Uterus (tissue), 4 donors: ENCODE measurements at places on chromosomes 5 and 9. TPM values are rescaled to one million over a fixed set of nuclear protein-coding genes. Genes with fewer than 3 reads are reported as not detected.

Gene TMEM171
- total RNA-seq, result not detected

Gene LCN9
- total RNA-seq, result not detected

Gene FOXB2
- total RNA-seq, result not detected

Gene PRUNE2
- total RNA-seq, result 129 TPM

Gene FRMD3
- 2.6 TPM for total RNA-seq

Gene AIF1L
- 27.3 TPM for total RNA-seq

Gene SOHLH1
- total RNA-seq, result not detected

Gene PCDHGA12
- total RNA-seq, result 15.3 TPM

Gene DMGDH
- total RNA-seq, result not detected

Gene DCAF10
- 24.4 TPM for total RNA-seq

Gene MYORG
- under 0.01 TPM for total RNA-seq

Gene MPDZ
- total RNA-seq, result 83.0 TPM

DNA sequence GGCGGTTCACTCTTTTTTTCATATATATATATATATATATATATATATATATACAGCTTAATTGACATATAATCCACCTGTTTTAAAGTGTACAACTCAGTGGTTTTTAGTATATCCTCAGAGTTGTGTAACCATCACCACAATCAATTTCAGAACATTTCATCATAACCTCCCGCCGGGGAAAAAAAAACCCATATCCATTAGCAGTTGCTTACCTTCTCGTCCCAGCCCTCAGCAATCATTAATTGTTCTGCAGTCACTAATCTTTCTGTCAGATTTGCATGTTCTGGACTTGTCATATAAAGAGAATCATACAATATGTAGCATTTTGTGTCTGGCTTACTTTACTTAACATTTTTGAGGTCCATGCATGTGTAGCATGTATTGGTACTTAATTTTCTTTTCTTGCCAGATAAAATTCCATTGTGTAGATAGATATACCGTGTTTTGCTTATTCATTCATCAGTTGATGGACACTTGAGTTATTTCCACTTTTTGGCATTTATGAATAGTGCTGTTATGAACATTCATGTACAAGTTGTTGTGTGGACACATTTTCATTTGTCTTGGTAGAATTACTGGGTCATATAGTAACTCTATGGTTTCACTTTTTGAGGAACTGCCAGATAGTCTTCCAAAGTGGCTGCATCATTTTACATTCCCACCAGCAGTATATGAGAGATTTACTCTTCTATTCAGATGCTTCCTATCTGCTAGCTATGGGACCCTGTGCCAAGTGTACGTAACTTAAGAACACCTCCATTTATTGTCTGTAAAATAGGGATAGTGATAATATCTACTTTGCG is 3.5 kb upstream of the RNF145 start:
- DNase-seq, result no peak

DNA sequence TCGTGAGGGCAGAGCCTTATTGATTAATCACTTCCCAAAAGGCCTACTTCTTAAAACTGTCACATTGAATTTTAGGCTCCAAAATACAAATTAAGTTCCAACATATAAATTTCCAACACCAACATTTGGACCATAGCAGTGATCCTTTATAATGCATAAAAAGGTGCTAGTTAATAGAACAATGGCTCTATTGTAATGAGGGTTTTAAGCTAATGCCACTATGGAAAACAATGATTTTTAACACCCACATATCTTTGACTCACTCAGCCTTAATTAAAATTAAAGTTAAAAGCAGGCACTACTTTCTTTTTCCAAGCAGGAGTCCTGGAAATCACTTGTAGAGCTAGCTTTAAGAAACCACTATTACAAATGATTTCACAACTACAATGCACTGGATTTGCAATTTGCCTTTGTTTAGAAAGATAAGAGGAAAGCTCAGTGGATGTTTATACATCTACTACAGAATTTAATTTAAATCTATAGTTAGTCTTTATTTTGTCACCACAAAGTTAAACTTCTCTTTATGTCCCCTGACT is 41.8 kb downstream of the DPYSL3 start:
- DNase-seq, result no peak

- DNase-seq, result no peak
These were observed 23.3 kb downstream of the PITX1 start for GRCh38 chr5:135010502-135011354.

DNA sequence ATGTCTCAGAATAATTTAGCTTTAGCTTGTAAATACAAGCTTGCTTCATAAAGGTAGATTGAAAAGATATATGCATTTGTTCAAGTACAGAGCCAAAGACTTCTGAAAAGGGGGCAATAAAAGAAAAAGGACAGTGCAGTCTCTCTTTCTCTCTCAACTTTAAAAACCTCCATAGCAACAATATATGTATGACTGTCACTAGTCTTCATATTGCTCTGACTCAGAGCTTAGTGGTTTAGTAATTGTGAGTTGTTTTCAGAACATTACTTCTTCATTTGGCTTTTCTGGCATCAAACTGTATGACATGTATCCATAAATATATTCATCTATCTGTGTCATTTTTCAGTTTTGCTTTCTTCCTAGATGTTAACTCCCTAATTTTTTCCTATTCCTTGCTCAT is 194.6 kb upstream of the KIF2A start:
- DNase-seq, result no peak

DNA sequence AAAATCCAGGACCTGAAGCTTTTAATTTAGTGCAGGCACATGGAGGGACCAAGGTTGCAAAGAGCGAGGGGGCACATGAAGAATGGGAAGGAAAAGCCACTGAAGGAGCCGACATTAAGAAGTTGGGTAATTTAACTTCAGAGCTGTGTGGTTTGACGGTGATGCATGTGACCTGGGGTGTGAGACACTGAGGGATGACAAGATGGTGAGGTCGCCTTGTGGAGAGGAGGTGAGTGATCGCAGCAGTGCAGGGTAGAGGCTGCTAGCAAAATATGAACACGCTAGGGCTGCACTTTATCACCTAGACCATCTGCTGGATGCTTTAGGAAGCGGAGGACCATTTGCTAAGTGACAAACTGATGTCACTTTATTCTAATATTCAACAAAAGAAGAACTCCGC is 339.0 kb upstream of the KIF2A start:
- no peak for DNase-seq

DNA sequence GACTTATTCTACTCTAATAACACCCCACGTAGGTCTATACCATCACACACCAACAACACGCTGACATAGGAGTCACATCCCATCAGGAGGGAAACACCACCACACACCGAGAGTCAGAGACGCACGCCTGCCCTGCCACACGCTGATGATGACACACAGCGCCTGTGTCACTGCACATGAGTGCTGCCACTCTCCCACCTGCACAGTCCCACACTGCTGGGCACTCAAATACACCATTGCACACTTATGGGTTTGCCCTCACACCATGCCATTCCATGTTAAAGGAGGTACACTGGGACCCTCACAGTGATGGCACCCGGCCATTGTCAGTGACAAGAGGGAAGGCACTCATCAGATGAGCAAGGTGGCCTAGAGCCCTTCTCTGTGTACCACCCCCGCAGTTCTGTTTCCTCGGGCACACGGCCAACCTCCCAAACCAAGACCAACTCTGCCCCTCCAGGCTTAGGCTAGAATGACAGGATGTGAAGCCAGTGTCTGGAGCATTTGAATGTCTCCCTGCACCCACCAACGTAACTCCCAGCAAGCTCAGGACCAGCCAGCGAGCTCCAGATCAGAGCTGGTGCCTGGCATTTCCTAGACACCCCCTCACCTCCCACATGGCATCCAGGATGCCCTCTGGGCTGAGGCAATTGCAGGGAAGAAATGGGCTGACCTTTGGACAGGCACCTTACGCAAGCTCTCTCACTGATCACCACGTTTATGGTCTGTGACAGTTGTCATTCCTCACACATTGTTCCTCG is 3.6 kb upstream of the CPLX2 start:
- no peak for DNase-seq

DNA sequence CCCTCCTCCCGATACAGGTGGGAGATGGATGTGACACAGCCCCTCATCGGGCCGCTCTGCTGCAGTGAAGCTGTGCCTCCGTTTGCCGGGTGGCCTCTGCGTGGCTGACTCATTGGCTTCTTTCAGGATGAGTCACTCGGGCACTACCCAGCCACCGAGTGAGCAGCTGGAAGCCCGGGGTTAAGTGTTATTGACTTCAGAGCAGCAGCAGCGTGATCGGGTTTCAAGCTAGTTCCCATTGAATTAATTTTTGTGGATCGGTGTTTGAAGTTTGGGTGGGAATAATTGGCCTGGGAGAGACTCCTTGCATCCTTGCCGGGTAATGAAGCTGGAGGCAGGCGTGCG is 266.4 kb upstream of the IRX4 start:
- DNase-seq, result no peak

- no peak for DNase-seq
These were observed 342.7 kb upstream of the RIOK2 start for GRCh38 chr5:97525780-97526179.

DNA sequence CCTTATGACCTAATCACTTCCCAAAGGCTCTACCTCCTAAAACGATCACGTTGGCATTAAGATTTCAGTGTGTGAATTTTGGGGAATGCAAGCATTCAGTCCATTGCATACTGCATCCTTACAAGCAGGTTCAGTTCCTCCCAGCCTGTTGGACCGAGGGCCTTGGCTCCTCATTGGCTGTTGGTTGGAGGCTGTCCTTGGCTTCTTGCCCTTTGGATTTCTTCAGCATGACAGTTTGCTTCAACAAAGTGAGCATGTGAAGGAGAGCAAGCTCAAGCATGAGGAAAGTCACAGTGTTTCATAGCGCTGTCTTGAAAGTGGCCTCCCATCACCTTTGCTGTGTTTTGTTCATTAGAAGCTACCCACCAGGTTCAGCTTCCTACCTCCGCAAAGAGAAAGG is 109.5 kb downstream of the GADD45G start:
- peak; percentile 49 for DNase-seq

- DNase-seq, result no peak
These were observed 112.2 kb downstream of the FOXD1 start for GRCh38 chr5:73336366-73336765.

DNA sequence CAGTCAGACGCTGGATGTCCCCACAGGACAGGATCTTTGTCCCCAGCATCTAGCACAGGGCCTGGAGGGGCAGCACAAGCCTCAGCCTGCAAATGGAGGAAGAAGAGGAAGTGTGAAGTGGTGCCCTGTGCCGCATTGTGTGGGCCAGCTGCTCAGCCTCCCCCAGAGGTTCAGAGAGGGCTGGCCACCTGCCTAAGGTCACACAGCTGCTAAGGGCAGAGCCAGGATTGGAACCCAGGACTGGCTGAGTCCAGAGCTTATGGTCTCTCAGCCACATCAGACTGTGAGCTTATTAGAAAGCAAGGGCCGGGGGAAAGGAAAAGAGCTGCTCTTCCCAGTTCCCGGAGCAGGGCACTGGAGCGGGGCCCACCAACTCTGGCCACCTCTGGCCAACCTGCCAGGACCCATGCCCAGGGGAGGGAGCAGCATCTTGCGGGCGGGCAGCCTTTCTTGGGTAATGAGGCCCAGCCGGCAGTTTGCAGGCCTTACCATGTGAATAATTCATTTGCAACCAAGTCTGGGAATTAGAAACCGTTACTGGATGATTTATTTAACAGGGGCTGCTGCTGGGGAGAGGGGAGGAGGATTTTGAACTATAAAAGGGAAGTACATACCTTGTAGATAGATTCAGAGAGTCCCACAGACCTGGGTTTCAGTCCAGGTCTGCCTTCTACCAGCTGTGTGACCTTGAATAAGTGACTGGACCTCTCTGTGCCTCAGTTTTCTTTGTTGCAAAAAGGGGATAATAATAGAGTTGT is 11.6 kb upstream of the CRB2 start:
- DNase-seq, result no peak

DNA sequence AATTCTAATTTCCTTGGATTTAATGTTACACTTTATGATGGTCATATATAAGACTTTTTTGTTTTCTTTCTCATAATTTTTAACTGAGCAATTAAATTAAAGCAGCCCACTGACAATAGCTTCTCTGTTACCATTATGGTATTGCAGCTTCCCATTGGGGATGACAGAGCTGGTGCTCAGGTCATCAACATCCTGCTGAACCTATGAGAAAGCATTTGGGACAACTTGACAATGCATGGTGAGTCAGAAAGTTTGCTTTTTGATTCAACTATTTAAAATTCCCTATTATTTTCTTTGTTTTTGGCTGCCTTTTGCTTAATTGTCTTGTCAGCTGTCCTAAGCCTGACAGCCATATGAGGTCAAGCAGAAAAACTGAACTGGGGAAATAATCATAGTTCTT is 487.4 kb upstream of the RIOK2 start:
- no peak for DNase-seq

GRCh38 chr5:155434681-155435080 is 421.1 kb downstream of the KIF4B start:
- no peak for DNase-seq

- no peak for DNase-seq
These were observed 17.7 kb upstream of the UBAC1 start for GRCh38 chr9:135978642-135979546.

- peak; percentile 97 for DNase-seq
These were observed 6.2 kb upstream of the KLF9 start for GRCh38 chr9:70420441-70421271.

DNA sequence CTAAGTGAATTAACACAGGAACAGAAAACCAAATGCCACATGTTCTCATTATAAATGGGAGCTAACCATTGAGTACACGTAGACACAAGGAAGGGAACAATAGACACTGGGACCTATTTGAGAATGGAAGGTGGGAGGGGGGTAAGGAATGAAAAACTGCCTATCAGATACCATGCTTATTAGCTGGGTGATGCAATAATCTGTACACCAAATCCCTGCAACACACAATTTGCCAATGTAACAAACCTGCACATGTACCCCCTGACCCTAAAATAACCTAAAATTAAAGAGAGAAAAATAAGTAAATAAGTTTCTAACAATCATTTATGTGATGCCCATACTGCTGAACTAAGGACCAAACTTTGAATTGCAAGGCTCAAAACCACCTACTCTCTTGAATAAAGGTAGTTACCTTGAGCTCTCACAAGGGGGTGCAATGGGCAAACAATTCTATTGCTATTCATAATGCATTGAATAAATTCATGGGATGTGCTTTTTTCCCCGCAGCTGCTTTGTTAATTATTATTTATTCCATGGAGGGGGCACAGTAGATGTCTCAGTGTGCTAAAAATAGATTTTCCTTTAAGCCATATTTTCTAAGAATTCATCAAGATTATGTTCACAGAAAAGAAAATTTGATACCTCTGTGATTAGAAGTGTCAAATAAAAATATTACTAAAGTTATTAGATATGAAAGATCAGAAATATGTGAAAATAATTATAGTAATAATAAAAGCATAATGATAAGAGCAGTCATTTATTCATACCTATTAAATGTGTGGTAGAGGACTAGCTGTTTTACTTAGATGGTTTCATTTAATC is 76.2 kb upstream of the PTPN3 start:
- DNase-seq, result peak; percentile 44

- no peak for DNase-seq
These were observed 10.5 kb downstream of the LNPEP start for GRCh38 chr5:96946381-96946780.

GRCh38 chr9:120716483-120716882 is 2.2 kb upstream of the MEGF9 start:
- no peak for DNase-seq

DNA sequence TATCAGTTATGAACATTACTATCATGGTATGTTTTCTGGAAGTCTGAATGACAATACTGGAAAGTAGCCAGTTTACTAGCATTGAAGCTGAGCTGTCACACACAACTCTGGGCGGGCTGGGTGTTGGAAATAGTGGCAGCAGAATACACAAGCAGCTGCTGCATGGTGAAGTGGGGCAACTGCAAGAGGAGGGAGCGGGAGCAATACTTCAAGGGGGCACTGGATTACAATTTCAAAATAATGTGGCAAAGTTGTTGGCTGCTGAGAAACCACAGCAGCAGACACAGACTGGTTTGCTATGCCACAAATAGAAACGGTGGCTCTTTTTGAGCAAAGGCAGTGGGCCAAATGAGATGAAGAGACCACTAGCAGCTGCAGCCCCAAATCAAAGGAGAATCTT is 350.2 kb downstream of the KIAA0825 start:
- DNase-seq, result no peak
